ENCODE measurements at places on chromosomes 4 and X.

DNA sequence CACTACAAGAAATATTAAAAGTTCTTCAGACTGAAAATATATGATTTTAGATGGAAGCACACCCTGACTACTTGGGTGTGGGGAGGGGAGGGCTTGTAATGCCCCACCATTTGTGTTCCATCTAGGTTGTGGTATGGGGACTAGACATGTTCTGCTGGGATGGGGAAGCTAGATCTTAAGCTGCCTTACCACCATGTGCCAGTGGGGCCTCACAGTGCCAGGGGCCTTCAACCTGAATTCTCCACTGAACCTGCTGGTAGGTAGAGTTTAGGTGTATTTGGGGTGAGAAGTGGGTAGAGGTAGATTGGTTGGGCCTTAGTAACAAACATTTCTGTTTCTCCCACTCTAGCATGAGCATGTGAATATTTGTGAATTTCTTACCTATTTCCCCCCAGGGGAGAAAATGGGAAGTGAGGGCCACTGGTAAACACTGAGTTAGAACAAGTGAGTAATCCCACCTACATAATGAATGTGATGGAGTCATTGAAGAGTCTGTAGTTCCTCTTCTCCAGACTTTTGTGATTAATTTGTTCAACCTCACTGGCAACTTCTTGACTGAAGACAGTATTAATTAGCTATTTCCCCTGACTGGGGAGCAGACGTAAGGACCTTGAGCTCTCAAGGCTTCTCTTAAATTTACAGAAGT, 44.0 kb downstream of the BRCC3 start:
- DNase-seq: no peak

DNA sequence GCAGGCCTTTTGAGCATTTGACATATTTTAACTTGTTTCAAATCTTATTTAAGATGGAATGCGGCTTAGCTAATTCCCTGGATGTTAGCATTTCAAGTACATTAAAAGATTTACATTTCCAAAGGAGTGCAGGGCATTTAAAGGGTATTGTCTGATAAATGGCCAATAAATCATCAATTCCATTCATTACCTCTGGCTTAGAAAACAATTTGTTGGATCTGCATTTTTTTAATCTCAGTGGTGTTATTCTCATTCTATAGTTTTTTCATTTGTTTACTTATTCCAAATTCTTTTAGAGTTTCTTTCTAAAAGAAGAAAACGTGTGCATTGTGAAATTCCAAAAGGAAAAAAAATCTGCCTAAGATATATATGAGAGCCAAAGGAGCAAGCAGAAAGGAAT, 1.3 kb upstream of the NLRP2B start:
- DNase-seq: no peak

DNA sequence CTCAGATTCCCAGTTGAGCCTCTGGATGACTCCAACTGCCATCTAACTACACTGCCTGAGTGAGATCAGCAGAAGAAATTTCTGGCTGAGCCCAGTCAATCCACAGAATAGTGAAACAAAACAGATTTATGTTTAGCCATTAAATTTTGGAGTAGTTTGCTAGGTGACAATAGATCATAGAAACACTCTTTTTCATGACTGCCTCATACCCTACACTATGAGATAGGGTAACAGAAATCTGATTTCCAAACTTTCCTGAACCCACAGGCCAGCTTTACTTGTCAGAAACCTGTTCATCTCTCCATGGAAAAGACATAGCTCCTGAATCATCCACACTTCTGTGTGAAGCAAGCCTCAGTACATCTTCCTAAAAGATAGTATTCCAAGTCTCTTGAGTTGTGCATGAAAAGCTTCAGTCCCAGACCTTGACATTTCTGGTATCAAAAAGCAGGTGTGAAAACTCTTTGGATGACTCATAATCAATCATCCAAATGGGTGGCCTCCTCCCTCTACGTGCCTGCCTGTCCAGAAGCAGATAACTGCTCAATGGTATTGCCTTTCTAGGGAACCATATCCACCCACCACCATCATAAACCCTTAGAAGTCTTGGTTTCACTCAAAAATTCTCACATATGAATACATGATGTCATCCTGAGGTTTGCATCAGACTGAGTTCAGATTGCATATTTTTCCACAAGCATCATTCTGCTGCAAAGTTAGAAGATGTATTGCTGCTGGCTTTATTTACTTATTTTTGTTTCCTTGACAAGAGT, 47.5 kb upstream of the RAP2C start:
- DNase-seq: no peak

- DNase-seq: no peak
Measured at GRCh38 chr4:152609481-152609880, 70.3 kb downstream of the TMEM154 start.

- DNase-seq: no peak
Measured at GRCh38 chrX:1222531-1223241, 10.2 kb upstream of the CRLF2 start.

- no peak for DNase-seq
Measured at GRCh38 chr4:139686130-139686529, 20.5 kb downstream of the MGST2 start.

DNA sequence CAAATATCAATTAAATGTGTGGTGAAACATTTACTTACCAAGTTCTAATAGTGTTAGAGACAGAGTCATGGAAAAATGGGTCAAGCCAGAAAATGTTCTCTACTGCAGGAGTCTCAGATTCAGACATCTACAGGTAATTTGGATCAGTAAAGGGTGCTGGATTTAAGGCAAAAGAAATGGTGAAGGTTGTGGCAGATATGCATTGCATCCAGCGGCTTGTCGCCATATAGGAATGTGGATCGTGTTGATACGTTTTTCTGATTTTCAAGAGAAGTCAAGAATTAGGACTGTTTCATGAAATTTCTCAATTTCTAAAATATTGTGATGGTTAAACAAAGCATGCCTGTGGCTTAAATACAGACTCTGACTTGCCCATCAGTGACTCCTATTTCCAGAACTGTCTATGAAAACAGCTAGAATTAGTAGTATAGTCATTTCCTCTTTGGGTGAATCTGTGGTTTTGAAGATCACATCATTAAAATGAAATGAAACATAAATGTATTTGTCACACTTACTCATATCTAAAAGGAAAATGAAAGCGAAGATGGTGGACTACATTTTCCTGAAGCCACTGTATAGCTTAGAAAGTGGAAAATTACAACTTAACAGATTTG, 110.1 kb upstream of the VEGFC start:
- DNase-seq: no peak

DNA sequence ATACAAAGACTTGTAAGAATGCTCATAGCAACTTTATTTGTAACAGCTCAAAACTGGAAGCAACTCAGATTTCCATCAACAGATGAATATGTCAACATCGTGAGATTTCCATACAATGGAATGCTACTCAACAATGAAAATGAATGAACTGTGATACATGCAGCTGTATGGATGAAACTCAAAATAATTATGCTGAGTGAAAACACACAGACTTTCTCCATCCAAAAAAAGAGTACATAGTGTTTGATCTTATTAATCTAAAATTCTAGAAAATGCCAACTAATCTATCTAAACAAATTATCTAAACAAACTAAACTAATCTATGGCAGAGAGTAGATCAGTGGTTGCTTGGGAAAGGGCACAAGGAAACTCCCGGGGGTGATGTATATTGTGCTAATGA, 42.7 kb downstream of the PPP1R2C start:
- no peak for DNase-seq

DNA sequence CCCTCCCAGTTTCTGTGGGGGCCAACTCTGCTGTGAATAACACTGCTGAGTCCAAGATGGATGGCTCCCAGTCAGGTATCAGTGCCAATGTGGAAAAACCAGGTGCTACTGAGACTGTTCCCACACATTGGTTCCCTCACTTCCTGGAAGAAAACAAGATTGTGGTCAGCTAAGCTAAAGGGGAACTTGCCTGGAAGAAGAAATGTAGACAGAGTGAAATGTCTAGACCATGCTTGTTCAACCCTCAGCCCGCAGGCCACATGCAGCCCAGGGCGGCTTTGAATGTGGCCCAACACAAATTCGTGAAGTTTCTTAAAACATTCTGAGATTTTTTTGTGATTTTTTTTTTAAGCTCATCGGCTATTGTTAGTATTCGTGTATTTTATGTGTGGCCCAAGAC, 28.6 kb upstream of the UTP14A start:
- no peak for DNase-seq

- DNase-seq: no peak
Measured at GRCh38 chr4:102268355-102268754, 76.9 kb downstream of the SLC39A8 start.

DNA sequence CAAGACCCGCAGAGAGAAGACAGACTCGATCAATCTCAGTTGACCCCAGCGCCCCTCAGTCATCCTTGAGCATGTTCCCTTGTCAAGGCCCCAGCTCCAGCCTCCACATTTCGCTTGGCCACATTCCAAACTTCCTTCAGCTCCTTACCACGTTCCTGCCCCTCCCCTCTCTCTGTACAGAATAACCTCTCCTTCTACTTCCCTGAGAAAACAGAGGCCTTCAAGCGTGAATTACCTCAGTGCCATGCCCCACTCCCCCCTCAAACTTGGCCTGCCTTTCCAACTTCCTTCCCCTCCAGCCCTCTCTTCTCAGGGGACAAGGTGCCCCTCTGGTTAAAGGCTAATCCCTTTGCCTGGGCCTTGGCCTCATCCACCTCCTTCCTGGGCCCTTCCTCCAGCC, 3.2 kb upstream of the RIPPLY1 start:
- no peak for DNase-seq

GRCh38 chr4:75672461-75673026, 667 bp downstream of the G3BP2 start:
- DNase-seq: peak; percentile 60

DNA sequence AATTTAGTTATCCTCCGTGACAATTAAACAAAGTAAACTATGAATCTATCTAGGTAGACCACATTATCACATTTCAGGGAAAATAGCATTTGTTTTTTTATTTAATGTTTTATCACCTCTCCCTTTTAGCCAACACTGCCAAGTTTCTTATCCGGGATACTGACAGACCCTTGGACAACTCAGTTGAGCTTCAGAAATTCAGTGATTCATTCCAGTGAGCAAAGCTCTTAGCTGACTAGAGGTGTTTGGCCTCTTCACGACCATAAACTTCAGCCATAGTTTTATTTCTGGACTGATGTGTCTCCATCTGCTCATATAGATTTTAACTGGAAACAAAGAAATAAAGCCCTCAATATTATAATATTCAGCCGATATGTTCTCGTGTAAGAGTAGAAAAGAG, 15.2 kb downstream of the SLITRK2 start:
- DNase-seq: no peak

GRCh38 chr4:15390494-15390893, 37.3 kb upstream of the C1QTNF7 start:
- no peak for DNase-seq

Measured in stimulated activated CD8-positive, alpha-beta memory T cell treated with anti-CD3 and anti-CD28 coated beads, Interleukin-7, amount 100 ng/mL, for 24 hours (primary cell).